Endothelial cell (in vitro differentiated cells): ENCODE measurements at places on chromosomes 12 and 14. TPM values are rescaled to one million over a fixed set of nuclear protein-coding genes. Genes with fewer than 3 reads are reported as not detected.

- no peaks in the 10 kb centered on the region for H3K36me3 ChIP-seq
- H3K27ac ChIP-seq, result no peak overlapping the region
- no peaks in the 10 kb centered on the region for H3K4me1 ChIP-seq
Measured at GRCh38 chr14:74593241-74593953, 18.6 kb downstream of the LTBP2 start.

DNA sequence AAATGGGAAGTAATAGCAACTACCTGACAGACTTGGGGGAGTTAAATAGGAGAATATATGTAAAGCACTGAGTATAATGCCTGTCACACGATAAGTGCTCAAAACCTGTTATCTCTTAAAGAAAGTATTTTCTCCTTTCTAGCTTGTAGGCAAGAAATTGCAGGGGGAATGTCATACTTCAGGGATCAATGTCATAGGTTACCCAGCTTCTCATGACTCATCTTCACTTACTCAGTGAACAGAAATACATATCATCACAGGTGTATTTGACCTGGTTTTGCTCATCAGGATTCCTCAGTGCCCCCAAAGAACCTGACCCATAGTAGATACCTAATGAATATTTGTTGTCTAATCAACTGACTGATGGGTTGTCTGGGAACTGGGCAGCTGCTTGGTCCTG lies 285.0 kb upstream of the ATP2B1 start:
- no peaks in the 10 kb centered on the region for H3K4me1 ChIP-seq
- DNase-seq, result no peak
- H3K27ac ChIP-seq, result no peak overlapping the region
- H3K4me3 ChIP-seq, result no peak overlapping the region
- H3K36me3 ChIP-seq, result no peaks in the 10 kb centered on the region

DNA sequence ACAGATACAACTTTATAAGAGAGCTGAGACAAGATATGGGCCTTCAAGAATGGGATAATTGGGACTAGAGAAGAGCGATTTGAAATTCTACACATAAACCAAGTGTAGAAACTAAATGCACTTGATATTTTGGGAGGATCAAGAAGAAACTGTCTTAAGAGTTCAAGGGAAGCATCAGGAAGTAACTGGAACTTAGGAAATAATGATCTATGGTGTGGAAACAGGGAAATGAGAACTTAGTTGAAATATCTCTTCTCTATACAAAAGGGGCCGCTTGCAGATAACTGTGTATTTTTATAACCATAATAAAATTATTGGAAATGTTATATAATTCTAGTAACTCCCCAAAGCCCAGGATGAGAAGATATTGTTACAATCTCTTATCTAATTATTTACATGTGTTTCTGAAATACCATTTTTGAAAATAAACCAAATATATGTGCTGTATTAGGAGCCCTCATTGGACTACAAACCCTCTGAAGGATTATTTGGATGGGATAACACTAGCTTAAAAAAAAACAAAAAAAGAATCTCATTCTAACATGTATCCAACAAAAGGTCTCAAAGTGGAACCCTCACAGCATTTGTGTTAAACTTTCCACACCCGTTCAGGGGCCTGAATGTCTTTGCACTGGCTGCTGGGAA lies 84.7 kb upstream of the FLRT2 start:
- H3K4me3 ChIP-seq, result no peak overlapping the region
- H3K4me1 ChIP-seq, result no peaks in the 10 kb centered on the region
- no peaks in the 10 kb centered on the region for H3K36me3 ChIP-seq

- peak overlapping the region; percentile 96 for H3K27ac ChIP-seq
- H3K4me1 ChIP-seq, result peaks cover 39% of the 10 kb centered on the region
- no peak for DNase-seq
- H3K36me3 ChIP-seq, result peaks cover 12% of the 10 kb centered on the region
- H3K4me3 ChIP-seq, result peak overlapping the region; percentile 95
Measured at GRCh38 chr12:1595026-1595561, 713 bp upstream of the FBXL14 start.

GRCh38 chr12:104956870-104957718 lies 996 bp downstream of the SLC41A2 start:
- H3K27me3 ChIP-seq, result peaks cover 5% of the 10 kb centered on the region
- H3K36me3 ChIP-seq, result no peaks in the 10 kb centered on the region
- H3K4me3 ChIP-seq, result peak overlapping the region; percentile 88
- no peak for DNase-seq

DNA sequence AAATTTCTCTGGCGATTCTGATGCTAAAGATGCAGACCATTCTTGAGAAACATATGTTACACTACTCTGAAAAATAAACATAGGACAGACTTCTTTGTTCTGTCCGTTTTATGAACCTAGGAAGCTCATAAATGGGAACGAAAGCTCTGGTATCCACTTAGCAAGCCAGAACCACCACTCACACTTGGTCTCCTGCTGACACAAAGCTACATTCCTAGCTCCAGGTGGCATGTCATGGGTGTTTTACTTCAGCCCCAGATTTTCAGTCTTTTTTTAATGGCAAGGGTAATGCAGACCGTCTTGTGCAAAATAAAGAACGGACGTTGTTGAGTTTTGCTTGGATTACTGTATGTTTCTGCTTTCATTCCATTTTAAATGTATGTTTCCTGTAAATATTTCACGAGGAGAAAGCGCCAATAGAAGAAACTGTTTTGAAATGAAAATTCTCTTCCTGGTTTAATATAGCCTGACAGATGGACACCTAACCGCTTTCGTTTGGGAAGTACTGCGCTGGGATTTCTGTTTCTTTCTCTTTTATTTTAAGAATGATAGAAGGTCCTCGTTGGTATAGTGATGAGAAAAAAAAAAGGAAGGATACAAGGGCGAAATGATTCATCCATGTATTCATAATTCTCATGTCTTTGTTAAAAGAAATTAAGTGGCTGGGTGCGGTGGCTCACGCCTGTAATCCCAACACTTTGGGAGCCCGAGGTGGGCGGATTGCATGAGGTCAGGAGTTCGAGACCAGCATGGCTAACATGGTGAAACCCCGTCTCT lies 871 bp upstream of the COQ5 start:
- peaks cover 4% of the 10 kb centered on the region for H3K27me3 ChIP-seq
- peaks cover 7% of the 10 kb centered on the region for H3K4me1 ChIP-seq
- peak; percentile 6 for DNase-seq
- H3K36me3 ChIP-seq, result no peaks in the 10 kb centered on the region
- H3K27ac ChIP-seq, result peak overlapping the region; percentile 99

DNA sequence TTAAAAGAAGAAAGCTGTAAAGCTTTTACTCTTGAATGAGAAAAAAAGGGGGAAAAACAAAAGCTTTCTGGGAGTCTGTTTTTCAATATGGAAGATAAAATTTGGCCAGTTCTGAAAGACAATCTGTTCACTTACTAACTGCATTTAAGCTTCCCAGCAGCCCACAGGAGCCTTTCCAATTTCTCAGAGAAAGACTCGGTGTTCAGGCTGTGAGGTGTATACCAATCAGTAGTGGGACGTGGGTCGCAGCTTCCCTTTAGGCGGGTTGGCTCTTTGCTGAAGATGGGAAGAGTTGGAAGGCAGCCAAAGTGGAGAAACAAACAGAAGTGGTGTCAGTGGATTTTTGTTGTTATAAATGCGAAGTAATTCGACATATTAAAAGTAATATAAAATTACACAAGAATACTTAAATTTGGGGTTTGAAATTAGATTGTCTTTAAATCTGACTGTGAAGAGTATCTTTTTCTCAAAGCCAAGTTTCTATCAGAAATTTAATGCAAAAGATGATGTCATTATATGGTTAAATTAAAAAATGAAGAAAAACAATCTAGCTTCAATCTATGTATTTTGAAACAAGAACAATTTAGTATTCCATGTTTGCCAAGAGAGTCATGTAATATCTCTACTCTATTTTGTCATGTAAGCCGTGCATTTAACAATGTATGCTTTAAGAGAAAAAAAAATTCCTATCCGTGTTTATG lies 590.2 kb upstream of the ATXN7L3B start:
- no peak overlapping the region for H3K4me3 ChIP-seq
- H3K4me1 ChIP-seq, result no peaks in the 10 kb centered on the region
- no peak overlapping the region for H3K27ac ChIP-seq
- no peaks in the 10 kb centered on the region for H3K27me3 ChIP-seq
- no peak for DNase-seq

GRCh38 chr14:24605435-24606190 lies 3.9 kb downstream of the GZMH start:
- no peak overlapping the region for H3K27ac ChIP-seq
- H3K4me3 ChIP-seq, result no peak overlapping the region
- DNase-seq, result peak; percentile 53
- H3K27me3 ChIP-seq, result peaks cover 13% of the 10 kb centered on the region
- no peaks in the 10 kb centered on the region for H3K36me3 ChIP-seq

KRT74 gene
- not detected for total RNA-seq

DNA sequence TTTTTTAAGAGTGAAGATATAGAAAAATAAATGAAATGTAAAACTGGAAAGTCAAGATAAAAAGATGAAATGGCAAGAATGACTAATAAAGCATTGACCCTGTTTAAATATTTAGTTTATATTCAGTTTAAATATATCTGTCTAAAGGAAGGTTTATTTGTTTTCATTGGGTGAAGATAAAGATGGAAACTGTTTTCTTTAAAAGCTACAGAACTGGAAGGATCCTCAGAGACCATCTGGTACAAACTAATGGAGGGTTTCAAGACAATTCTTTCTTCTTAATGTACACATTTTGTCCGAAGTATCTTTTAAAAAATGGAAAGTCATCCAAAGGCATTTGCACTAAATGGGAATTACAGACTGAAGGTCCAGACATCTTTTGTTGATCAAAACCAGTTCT lies 142.6 kb downstream of the EPS8 start:
- no peak overlapping the region for H3K27ac ChIP-seq
- peaks cover 11% of the 10 kb centered on the region for H3K4me1 ChIP-seq
- no peaks in the 10 kb centered on the region for H3K27me3 ChIP-seq
- H3K36me3 ChIP-seq, result no peaks in the 10 kb centered on the region
- DNase-seq, result no peak
- no peak overlapping the region for H3K4me3 ChIP-seq

P2RX2 gene
- total RNA-seq, result not detected

- peaks cover 26% of the 10 kb centered on the region for H3K4me1 ChIP-seq
- peak overlapping the region; percentile 97 for H3K27ac ChIP-seq
- H3K27me3 ChIP-seq, result peaks cover 10% of the 10 kb centered on the region
Measured at GRCh38 chr12:105109465-105110212, 2.1 kb downstream of the WASHC4 start.
